ENCODE measurements at places on chromosomes 4 and X.

DNA sequence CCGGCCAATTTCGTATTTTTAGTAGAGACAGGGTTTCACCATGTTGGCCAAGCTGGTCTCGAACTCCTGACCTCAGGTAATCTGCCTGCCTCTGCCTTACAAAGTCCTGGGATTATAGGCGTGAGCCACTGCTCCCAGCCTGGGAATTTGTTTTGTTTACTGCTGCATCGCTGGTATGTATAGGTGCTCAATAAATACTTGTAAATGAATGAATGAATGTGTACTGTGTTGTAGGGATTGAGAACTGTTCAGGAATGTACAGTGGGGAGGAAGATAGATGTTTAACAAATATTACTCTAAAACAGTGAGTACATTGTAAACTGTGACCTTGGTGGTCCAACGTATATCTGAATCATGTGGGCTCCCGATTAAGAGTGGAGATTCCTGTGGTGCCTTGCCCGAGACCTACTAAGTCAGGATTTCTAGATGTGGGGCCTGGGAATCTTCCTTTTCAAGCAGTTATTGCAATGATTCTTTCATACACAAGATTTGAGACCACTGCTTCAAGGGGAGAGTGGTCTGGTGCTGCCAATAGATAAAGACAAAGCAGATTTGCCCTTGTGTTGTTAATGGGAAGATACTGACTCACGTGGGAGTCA is 41.0 kb downstream of the WWC2 start:
- DNase-seq: no peak

DNA sequence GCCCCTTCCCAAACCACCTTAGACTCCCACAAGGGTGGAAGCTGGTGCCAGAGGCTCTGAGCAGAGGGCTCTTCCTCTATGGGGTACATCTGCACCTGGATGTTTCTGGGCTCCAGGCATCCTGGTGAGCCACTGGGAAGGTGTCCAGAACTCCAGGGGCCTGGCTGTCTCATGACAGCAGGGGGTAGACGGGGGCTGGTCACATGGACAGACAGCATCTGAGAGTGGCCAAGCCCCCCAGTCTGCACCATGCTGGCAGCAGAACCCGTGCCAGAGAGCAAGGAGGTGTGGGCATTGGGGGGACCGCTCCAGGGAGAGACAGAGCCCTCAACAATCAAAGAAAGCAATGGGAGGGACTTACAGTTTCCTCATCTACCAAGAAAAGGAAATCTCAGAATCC is 39.5 kb downstream of the ZFYVE28 start:
- DNase-seq: no peak

GRCh38 chrX:110162867-110163266 is 155.0 kb downstream of the AMMECR1 start:
- DNase-seq: no peak

DNA sequence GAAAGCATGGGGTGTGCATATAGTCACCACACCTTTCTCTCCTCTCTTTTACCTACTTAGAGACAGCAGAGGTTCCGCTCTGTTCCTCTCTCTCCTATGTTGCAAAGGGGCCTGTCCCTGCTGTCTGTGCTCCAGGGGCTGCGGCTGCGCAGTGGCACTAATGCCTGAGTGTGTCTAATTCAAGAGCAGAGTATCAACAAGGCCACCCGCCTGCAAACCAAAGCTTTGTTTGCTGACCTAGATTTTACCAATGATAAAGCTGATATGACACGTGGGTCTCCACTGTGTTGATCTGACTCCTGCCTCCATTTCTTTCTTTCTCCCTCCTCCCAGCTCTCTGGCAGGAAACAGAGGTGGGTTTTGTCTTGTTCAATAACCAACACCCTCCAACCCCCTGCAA is 74.9 kb downstream of the NSG1 start:
- no peak for DNase-seq

DNA sequence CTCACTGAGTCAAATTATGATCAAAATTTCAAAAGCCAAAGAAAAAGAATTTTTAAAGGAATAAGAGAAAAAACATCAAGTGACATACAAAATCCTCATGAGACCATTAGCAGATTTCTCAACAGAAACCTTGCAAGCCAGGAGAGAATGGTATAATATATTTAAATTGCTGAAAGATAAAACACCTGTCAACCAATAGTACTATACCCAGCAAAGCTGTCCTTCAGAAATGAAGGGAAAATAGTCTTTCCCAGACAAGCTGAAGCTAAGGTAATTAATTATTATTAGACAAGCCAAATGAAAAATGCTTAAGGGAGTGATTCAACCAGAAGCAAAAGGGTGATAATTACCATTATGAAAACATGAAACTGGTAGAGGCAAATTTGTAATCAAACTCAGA is 104.2 kb upstream of the TET2 start:
- no peak for DNase-seq

DNA sequence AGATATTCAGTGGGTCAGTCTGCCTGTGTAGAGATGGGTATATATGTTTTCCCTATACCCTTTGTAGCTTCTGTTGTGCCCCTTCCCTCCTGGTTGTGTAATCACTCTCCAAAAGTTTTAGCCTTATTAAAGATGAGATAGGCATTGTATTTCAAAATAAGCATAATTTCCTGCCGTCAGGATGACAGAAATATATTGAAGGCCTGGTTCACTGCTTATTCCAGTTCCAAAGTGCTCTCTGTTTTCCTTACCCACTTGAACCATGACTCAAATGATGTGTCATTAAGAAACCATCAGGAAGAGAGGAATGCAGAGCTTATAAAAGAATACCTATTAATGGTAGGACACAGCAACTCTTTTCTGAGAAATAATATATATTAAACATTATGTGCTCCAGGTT is 178.5 kb downstream of the GABRB1 start:
- DNase-seq: no peak

GRCh38 chr4:7822137-7822505 is 117.5 kb downstream of the AFAP1 start:
- DNase-seq: no peak

DNA sequence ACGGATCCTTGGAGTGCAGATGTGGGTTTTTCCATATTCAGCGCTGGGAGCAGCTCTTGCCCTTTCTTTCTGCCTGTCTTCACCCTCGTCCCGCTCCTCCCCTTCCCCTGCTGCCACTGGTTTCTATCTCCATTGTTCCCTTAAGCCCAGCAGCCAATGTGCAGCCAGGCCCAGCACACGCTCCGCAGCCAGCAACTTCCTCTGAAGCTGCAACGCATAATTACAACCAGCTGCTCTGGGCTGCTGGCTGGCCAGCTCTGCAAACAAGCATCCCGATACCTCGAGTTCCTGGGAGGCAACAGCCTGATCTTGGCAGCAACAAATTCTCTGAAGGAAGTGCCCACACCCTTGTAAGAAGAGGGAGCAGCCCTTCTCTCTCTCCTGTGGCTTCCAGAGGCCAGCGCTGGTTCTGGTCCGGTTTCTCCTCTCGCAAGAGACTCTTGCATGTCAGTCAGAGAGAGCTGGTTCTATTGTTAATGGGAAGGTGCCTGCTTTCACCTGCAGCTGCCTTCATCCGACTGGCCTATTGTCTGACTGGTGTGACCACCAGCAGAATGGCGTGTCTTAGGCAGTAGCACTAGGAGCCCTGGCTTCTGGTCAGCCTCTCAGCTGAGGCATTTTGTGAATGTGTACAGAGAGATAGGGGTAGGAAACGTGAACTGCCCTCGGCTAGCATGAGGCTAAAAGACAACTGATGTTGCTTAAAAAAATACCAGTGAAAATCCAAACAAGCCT is 83.8 kb upstream of the MAML3 start:
- DNase-seq: peak; percentile 94
